ENCODE measurements at places on chromosomes 5 and 9.
A peak's percentile ranks its signal among the peaks of the same experiment; 100 is the strongest.

DNA sequence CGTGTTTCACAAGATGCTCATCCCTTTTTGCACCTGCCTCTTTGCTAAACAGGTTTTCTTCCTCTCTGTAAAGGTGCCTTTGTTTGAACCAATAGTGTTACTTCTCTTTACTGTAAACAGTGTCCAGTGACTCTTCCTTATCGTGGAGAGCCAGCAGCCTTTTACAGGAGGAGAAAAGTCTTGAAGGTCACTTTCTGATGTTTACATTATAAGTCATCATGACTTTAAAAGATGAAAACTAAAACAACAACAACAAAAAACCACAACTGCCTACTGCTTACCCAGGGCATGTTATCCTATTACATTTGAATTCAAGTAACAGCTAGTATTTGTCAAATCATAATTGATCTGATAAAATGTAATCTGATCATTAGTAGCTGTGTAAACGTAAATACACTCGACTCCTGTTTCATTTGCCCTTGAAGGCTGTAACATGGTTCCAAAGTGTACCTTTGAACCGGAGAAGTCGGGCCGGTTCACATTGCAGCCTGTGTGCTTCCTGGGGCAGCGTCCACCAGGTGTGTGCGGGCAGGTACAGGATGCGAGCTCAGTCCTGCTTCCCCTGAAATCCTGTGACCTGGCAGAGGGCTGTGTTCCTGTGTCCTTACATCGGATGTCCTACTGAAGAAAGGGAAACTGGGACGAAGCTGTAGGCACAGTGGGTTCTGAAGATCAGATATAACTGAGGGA lies 118.1 kb downstream of the C9orf152 start:
- DNase-seq, result no peak

DNA sequence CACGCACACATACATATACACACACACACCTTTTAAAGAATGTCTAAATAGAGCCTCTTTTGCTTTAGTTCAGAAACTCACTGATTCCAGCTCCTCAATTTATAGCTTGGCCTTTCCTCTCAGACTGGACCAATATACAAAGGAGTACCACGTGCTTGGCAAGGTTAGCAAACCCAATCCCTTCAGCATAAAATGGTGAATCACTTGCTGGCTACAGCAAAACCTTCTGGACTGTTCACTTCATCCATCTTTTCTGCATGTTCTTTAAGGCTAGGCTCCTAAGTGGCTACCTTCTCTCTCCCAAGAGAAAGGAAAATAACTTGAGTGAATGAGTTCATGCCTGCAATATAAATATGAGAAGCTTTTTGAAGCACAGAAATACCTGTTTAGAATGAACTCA lies 109.7 kb downstream of the LPAR1 start:
- DNase-seq, result peak; percentile 69

DNA sequence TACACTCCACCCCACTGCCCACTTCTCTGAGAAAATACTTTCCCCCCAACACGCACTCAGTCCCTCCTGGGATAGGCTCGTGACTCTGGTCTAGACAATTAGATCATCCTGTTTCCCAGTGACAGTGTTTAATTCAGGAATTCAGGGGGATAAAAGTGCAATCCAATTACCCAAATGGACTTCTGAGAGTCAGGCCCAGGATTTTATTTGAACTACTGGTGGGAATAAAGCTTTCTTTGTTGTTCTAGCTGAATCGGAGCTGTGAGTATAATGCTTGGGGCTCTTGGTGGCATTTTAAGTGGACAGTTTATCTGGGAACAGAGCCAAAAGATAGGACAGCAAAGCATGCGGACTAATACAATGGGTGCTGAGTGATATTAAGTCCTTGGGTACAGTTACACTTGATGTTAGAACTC lies 683.3 kb downstream of the MAT2B start:
- no peak for DNase-seq

DNA sequence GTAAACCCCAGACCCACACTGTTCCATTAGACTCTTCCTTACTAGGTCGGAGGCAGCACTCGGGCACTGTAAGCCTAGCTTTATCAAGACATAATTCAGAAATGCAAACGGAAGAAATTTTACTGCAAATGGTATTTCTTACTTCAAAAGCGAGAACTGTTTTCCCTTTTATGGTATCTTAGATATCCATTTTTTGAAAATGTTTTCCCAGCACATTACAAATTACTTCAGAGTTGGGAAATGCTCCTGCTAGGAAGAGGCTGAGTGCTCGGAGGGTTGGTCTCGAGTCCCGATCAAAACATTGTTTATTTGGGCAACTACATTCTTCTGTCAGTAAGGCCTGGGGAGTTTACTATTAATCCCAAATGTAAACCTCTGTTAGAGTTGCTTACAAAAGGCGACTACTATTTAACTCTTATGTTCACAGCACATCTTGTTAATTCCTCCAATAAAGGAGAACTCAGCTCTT lies 332.9 kb downstream of the CWC27 start:
- DNase-seq, result no peak

DNA sequence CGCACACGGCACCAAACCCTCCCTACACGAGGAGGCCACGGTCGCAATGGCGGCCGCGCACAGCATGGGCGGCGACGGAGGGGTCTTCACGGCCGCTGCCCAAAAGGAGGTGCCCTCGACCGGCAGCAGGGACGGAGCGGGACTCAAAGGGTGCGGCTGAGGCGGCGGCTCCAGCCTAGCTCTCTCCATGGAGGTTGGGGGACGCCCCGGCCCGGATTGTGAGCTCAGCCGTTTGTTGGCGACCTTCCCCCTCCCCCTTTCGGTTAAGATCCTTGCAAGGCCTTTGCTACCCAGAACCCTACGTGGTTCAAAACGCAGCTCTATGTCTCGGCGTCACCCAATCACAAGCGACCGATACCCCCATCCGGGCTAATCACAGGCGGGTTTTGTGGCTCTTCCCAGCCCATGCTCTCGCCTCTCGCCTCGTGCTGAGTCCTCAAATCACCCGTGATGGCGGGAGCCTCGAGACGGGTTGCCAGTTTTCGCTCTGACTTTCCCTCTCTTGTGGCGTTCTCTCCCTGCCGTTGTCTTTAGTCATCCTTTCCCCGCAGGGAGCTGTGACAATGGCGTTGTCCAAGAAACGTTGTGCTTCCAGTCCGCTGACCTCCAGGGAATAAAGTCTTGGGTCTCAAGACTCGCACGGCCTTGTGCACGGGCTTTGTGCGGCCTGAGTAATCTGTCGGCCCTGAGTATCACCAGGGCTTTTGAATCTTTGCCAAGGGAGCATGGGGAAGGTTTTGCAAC lies 19.5 kb downstream of the C5orf52 start:
- no peak for DNase-seq

GRCh38 chr9:14488421-14489190 lies 174.7 kb upstream of the NFIB start:
- DNase-seq, result no peak

DNA sequence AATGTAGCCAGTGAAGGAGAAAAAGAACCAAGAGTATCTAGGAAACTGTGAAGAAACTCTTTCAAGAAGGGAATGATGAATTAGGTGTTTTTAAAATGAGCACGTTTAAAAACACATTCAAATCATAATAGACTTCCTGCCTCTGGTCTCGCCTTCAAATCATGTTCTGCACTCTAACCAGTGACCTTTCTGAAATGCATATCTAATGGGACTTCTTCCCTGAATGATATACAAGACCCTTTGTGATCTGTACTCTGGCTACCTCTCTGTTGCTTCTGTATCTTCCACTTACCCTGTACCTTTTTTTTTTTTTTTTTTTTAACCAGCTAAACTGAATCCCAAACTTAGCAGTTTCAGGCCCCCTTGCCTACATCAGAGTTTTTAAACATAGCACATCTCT lies 19.5 kb downstream of the SRFBP1 start:
- DNase-seq, result no peak

DNA sequence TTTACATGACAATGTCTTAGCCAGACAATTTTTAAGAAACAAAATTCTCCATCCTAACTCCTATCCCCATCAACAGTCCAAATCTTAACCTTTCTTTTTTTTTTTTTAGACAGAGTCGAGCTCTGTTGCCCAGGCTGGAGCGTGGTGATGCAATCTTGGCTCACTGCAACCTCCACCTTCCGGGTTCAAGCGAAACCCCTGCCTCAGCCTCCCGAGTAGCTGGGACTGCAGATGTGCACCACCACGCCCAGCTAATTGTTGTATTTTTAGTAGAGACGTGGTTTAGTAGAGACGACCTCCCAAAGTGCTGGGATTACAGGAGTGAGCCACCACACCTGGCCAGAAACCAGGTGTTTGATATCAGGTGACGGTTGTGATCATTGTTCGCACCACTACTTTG lies 10.2 kb downstream of the ABL1 start:
- no peak for DNase-seq

GRCh38 chr5:14114615-14115251 lies 28.4 kb upstream of the TRIO start:
- no peak for DNase-seq

DNA sequence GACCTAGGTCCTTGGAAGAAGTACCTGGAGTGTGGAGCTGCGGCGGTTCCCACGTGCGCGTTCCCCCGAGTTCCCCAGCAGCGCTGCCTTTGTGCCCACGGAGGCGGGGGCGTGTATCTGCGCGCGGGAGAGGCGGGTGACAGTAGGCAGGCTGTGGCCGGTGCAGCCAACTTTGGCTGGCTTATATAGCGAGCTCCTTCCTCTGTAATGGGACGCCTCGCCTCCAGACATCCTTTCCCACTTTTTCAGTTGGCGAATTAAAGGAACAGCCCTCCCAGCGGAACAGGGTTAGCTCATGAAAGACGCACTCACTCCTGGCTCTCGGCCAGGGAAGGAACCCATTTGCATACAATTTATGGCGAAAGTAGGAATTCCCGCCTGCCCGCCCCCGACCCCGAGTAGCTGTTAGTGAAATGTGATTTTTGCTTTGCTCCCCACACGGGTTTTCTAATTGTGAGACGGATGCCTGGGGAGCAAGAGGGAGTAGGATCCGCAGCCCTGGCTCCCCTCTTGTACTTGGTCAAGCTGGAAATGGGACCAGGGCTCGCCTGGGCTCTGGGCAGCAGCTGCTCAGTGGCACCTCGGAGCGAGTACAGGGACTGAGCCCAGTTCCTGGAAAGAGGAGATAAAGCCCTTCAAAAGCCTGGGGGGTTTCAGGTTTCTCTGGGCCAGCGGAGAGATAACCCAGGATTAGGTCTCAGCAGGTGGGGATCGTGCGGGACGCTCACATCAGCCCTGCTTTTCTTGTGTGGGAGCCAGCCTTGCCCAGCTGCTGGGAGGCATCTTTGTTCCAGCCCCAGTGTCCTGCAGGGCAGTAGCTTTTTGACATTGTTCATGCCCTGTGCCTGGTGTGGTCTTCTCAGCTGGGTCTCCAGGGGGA lies at the start of gene TNC:
Gene TNC, minus strand, starts transcription at position 159 of the 880 bp plus-strand sequence. CDS start 27,139 bp downstream, outside the sequence.
- peak; percentile 92 for DNase-seq

DNA sequence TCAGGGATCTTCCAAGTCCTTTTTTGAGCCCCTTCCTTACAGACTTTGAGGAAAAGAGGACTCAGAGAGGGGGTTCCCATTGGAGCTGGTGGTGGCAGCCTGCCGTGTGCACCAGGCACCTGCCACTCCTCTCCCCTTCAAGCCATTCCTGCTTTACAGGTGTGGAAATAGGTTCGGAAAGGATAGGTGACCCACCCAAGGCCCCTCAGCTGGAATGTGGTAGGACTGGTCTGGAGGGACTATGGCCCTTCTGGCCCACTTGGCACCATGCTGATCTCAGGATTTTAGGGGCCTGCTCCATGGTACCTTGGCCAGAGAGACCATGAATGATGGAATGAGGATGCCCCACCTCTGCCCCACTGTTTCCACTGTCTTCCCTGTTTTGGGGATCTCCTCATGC lies 1.4 kb downstream of the GALNT12 start:
- DNase-seq, result no peak

Measured in astrocyte of the spinal cord (primary cell).